ENCODE measurements at places on chromosomes 16 and 17.

DNA sequence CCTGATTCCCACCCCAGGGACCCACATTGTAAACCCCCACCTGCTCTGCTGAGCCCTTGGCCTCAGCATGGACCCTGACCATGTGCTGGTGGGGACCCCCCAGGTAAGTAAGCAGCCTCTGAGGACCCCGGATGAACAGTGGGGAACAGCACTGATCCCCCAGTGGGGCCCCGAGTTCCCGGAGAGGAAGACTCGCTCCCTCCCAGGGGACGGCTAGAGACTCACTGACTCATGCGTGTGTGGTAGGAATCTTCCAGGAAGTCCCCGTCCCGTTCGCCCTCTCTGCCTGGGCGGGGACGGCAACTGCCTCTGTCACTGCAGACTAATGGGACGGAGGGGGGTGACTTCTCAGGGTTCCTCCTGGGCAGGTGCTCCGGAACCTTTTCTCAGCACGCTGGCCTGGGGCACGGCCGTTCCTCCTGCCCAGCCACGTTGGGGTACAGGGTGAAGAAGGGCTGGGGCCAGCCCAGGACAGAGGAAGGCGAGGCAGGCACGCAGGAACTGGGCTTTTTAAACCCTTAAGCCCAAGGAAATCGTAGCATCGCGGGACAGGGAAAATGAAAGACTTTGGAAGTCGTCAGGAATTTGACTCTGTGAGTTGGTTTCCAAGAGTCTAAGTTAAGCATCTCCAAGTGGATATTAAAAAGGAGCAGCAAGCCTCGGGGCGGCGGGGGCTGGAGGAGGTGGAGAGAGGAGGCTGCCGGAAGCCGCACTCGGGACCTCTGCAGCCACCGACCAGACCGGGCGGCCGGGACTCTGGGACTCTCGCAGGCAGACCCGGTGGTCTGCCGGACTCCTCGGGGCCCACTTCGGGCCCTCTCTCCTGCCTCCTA is 178.7 kb downstream of the SEC14L1 start:
- peak; percentile 91 for DNase-seq

DNA sequence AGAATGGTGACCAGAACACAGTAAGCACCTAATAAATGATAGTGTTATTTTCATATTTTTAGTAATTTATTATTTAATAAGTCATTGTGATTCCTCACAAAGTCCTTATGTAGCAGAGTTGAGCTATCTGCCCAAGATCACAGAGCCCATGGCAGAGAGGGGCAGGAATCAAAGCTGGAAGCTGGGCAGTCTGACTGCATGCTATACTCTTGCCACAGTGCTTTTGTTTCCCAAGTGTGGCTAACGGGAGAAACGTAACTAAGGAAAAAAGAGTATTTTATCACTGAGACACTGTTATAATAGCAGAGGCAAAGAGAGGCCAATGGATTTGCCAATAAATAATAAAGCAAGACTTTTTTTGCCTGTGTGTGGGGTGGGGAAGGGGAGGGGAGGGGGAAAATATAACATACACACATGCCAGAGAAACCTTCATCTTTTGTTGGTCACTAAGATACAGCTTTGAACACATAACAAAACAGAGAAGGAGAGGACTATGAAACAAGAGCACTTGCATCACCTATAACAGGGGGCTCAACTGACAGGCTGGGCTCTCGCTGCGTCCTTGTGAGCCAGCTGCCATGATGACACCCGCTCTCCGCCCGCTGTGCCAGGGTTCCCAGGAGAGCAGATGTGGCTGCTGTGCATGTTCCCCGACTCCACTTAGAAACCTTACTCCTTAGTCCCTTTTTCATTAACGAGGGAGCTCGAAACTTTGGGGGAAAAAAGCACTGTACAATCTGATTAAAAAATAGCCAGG is 10.1 kb downstream of the CSNK2A2 start:
- peak; percentile 32 for DNase-seq

- DNase-seq: peak; percentile 69
Observed at GRCh38 chr17:56593646-56594319, at the start of gene NOG. TSS of gene NOG (plus strand) at chr17:56593699. CDS start at chr17:56594224, 525 bp downstream.

- no peak for DNase-seq
Observed at GRCh38 chr17:28751600-28752366, 8.0 kb downstream of the TRAF4 start.

DNA sequence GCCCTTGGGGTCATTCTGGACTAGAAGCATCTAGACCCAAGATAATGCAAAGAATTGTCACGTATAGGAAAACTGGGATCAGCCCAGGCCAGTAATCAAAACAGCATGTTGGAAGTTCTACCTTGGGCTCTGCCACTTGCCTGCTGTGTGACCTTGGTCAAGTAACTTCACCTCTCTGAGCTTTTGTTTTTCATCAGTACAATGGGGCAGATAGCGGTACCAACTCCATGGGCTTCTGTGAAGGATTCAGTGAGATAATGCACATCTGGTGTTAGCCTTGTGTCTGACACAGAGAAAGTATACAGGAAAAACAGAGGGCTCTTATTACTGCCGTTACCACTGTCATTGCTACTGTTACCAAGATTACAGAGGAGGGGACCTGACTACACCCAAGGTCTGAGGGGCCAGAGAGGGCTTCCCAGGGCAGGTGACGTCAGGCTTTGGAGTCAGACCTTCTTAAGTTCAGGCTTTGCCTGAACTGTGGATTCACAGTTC is 24.6 kb downstream of the CMIP start:
- DNase-seq: no peak

DNA sequence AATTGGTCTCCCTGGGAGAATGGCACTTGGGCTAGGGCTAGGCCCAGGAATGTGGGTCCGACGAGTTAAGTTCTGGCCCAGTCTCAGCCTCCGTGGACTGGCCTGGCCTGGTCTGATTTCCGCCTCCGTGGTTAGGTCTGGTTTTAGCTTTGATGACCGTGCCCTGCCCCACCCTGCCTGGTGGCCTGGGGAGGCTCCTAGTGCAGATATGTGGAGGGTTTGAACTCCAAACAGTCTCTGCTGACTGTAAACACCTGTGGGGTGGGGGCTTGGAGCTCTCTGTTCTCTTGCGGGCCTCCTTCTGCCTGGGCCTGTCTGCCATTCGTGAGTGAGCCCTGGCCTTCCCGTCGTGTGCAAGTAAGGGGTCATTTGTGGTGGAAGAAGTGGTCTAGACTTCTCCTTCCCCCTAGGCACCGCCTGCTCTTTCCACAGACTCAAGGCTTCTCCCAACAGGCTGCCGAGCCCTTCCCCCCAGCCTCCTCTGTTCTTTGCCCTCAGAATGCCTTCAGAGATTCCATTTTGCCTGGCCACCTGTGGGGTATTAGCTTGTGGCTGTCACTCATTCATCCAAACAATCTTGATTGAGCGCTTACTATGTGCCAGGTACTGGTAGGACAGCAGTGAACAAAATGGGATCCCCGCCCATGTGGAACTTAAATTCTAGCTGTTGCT is 1.6 kb downstream of the ATP6V0C start:
- DNase-seq: peak; percentile 43

GRCh38 chr16:66562409-66562808 is 3.8 kb upstream of the CMTM1 start:
- no peak for DNase-seq

DNA sequence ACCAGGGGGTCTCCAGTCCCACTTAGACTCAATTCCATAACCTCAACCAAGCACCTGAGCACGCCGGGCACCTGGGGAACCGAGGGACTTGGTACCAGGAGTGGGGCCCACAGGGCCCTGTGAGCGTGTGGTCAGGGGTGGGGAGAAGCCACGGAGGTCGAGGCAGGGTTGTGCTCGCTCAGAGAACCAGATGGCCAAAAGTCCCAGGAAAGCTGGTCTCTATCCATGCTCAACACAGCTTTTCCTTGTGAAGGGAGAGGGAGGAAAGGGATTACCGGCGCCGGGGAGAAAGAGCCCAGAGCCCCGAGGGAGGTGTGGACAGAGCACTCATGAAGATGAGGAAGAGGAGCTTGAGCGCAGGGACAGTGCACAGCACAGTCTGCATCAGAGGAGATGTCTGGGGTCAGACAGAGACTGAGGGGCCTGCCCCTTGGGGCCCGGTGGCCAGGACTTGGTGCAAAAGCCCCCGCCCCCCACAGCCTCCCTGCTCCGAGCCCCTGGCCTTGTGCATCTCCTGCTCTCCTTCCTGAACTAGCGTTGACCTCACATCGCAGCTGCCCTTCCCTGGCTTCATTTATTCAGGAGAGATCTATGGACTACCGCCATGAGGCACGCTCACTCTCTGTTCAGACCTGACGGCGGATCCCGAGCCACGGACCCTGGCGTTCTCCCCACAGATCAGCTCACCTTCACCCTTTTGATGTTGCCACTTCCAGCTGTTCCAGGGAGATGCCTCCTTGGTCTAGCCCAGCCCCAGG is 355.4 kb upstream of the TNRC6C start:
- peak; percentile 38 for DNase-seq

- DNase-seq: no peak
Observed at GRCh38 chr17:73783945-73784603, 139.8 kb upstream of the SDK2 start.

DNA sequence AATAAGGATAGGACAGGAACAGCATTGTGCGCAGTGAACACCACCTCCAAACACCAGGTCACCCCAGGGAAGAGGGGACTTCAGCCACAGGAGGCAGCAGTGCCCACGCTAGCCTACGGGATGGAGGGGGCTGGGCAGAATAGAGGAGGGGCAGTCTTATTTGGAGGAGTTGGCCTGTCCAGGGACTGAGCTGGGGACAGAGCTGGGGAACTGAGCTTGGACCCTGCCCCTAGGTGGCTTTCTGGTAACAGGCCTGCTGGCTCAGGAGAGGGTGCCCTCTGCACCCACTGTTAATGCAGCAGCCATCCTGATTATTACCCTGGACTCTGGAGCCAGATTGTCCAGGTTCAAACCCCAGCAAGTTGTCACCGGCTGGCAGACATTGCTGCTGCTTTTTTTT is 9.3 kb downstream of the CCDC102A start:
- DNase-seq: no peak

Data from muscle of leg (tissue), 16 donors.